Fibroblast of upper back skin (primary cell): ENCODE measurements at places on chromosomes 5 and 9.

GRCh38 chr9:109421026-109421970, 76.8 kb downstream of the PTPN3 start:
- no peak for DNase-seq

DNA sequence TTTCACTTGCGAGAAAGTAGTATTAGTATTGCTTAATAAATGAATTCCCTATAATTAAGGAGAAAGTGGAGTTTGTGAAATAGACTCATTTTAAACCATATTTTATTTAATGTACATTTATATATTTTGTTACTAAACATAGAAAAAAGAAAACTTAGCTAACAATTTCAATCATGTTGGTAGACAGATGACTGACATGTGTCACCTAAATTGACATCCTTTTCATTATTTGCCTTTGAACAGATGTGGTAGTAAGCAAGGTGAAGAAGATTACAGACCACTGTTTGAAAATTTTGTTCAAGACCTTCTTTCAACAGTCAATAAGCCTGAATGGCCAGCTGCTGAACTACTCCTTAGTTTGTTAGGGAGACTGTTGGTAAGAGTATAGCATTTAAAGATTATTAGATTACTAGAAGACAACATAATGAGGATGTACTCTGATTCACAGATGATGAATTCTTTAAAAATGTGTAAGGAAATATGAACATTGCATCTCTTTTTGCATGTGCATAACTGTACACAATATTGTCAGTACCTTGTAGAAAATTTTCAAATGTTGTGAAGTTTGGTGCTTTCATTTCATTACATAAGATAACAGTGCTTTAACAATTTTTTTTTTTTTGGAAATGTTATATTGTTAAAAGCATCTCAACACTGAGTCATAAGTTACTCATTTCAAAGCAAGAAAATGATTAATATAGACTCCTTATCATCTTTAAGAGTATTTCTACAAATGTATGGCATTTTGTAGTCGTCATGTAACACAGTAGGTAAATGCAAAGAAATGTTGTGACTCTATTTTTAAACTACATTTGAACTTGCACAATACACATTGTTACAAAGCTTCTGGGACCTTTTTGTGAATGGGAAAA, 139.5 kb downstream of the NIPBL start:
- peak; percentile 21 for DNase-seq

DNA sequence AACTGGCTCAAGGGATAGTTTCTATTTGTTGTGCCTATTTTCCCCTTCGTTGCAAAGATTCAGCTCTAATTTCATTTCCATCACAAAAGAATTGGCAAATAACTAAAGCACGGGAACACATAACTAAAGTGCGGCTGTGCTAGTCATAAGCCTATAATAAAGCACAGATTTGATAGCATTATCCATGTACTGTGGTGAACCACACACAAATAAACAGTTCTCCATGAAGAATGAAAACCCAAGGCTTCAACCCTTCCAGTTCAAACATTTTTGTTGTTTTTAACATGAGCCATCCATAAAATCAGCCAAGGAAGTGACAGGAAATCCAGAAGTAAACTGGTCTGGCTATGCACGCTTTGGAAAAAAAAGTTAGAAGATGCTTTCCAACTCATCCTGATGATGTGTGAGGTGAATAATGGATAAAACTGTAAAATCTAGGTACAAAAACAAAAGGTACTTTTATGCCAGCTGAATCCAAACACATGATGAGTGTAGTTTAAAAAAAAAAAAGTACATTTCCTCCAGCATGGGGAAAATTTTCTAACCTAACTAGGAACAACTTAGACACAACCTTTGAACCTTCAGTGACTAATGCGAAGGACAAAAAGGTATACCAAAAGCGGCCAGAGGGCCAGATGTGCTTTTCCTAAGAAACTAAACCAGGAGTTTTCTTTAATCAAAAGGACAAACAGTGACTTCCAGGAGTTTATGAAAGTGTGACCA, 10.2 kb downstream of the ZNF608 start:
- DNase-seq: peak; percentile 81

GRCh38 chr9:101536938-101537337, 3.3 kb downstream of the RNF20 start:
- DNase-seq: peak; percentile 26

- peak; percentile 50 for DNase-seq
Observed at GRCh38 chr5:111254613-111255012, 30.4 kb downstream of the CAMK4 start.

- DNase-seq: peak; percentile 46
Observed at GRCh38 chr5:126852091-126852571, 75.2 kb downstream of the LMNB1 start.

GRCh38 chr9:128383791-128384190, 12.6 kb downstream of the URM1 start:
- no peak for DNase-seq

- DNase-seq: no peak
Observed at GRCh38 chr5:66931651-66932050, 264.9 kb downstream of the CD180 start.

DNA sequence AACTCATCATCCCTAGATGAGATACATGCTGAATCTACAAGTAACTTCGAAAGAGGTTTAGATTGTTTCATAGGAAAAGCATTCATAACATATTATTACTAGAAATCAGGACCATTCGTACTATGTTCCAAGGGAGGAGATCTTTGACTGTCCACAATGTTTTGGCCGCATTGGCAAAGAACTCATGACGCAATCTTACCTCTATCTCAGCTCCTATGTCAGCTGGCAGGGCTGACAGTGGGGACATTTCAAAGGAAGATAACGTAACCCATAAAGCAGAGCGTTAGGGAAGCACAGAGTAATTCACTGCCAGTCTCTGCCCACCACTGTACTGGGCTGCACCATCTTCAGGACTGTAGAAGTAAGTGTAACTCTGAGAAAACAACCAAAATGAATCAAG, 69.7 kb downstream of the EFNA5 start:
- DNase-seq: no peak

- DNase-seq: no peak
Observed at GRCh38 chr9:110198357-110198756, 9.6 kb downstream of the C9orf152 start.

GRCh38 chr5:73591102-73591695, 25.7 kb downstream of the UTP15 start:
- DNase-seq: peak; percentile 87
